ENCODE measurements at places on chromosomes 3 and 15.
A peak's percentile ranks its signal among the peaks of the same experiment; 100 is the strongest.

GRCh38 chr3:106957029-106957428, 420.2 kb upstream of the CCDC54 start:
- no peak for DNase-seq

DNA sequence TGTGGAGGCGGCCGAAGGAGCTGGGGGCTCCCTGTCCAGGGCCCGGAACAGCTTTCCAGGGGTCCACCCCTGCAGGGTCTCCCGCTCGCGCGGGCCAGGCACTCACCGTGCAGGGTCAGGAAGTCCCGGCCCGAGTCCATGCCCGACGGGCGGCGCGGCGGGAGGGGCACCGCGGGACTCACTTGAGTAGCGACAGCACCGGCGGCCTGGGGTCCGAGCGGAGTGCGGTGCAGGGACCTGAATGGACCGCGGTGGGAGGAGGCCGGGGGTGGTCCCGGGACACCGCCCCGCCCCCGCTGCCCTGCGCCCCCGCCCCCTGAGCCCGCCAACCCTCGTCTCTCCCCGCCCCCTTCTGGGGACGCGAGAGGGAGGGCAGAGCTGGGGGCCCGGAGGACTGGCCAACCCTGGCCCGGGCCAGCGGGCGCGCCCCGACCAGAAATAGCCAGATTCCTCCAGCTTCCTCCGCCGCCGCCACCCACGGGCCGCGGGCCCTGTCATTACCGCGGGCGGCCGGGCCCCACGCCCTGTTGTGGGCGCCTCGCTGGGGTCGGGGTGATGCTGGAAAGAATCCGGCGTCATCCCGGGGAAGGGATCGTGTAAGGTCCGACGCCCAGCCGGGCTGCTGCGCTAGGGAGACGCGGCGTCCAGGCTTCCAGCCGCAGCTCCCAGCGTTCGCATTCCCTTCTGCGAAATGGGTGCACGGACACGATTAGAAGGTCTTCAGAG, at the start of gene PLCD1:
PLCD1 (minus strand) TSS at position 243 of the 726 bp plus-strand sequence; CDS start at position 140, 103 bp downstream.
- no peak for DNase-seq

DNA sequence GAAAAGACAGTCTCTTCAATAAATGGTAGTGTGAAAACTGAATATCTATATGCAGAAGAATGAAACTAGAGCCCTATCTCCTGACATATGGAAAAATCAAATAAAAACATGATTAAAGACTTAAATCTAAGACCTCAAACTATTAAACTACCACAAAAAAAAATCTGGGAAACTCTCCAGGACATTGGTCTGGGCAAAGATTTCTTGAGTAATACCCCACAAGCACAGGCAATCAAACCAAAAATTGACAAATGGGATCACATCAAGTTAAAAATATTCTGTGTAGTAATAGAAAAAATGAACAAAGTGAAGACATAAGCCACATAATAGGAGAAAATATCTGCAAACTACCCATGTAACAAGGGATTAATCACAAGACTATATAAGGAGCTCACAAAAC, 286.4 kb downstream of the TBC1D5 start:
- DNase-seq = no peak

- DNase-seq = no peak
Observed at GRCh38 chr15:80183886-80184285, 31.1 kb downstream of the FAH start.

DNA sequence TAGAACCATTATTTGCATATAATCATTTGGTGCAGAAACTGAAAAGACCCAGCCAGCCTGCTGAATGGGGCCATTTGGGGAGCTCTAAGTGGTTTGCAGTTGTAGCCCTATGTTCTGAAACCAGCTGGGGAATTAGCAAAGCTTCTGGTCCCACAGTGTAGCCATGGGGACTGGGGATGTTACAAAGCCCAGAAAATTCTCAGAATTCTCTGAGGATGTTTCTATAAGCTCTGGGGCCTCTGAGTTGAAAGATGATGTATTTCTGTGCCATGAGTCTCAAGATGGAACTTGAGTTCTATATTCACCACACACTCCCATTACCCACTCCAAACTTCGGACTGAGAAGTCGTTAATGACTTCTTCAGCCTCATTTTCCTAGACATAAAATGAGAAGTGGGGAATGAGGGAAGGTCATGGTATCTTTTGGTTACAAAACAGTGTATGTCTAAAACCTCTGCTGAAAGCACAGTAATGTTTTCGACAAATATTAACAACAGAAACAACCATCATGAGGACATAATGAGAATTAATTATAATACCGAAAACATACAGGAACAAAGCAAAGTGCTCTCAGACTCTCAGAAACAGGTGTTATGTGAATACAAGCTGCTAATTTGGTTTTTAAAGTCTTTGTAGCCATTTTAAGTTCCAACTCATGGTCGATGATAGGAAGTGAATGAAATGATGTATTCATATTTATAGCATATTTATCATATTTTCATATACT, 89.4 kb downstream of the RFTN1 start:
- peak; percentile 79 for DNase-seq

- peak; percentile 23 for DNase-seq
Observed at GRCh38 chr15:38975282-38975990, 410.8 kb upstream of the RASGRP1 start.

DNA sequence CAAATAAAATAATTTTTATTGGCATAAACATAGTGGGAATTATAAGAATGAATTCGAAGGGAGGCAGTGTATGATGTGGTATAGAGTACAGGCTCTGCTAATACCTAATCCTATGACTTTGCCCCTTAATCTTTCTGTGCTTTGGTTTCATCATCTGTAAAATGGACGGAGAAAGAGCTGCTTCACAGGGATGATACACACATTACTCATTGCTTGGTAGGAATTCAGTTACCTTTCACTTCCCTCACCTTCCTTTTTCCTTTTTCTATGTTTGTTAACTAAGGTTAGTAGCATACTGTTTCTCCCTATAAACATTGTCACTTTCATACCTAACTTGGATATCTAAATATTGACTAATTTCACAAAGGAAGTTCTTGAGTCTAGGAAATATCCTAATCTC, 36.2 kb downstream of the LEKR1 start:
- no peak for DNase-seq

DNA sequence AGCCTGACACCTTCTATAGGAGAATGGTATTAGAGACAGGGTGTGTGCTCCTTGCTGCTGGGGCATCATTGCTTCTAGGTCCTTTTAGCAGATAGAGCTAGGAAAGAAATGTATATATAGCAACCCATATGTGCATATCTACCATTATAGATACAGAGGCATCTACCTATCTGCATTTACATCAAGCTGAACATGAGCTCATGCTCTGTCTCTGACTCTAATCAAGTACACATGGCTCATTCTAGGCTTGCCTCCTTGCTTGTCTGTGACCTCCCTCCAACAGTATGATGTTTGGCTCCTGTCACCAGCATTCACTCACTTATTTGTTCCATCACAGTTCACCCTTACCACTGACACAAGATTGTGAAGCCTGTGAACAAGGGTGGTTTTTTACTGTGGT, 133.4 kb downstream of the EEFSEC start:
- no peak for DNase-seq

GRCh38 chr3:170096342-170096741, 58.5 kb downstream of the GPR160 start:
- no peak for DNase-seq

GRCh38 chr3:165852711-165853110, 15.5 kb upstream of the BCHE start:
- no peak for DNase-seq

DNA sequence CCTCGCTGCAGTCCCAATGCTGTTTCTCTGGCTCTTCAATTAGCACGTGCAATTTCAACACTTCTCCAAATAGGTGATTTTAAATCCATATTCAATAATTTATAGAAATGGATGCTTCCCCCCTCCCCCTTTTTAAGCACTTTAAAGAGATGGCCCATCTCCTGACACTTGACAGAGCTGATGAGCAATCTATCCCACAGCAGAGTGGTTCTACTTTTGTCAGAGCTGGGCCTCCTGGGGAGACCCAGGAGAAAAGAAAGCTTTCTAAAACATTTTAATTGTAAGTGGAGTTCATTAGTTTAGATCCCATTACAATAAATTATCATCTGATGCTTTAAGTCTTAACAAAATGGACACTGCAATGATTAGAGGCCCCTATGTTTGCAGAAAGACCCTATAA, 127.7 kb downstream of the SHQ1 start:
- DNase-seq = no peak

DNA sequence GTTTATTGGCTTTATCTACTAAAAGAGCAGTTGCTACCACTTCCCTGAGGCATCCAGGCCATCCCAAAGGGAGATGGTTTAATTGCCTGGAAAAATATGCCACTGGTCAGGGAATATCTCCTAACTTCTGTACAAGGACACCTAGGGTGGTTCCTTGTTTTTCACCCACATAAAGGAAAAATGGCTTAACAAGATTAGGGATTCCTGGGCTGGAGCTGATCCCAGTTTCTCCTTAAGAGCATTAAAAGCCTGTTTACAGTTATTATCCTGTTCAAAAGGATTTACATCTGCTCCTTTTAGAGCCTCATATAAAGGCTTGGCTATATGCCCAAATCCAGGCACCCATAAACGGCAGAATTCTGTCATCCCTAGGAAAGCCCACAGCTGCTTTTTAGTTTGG, 70.2 kb upstream of the WNT7A start:
- no peak for DNase-seq

DNA sequence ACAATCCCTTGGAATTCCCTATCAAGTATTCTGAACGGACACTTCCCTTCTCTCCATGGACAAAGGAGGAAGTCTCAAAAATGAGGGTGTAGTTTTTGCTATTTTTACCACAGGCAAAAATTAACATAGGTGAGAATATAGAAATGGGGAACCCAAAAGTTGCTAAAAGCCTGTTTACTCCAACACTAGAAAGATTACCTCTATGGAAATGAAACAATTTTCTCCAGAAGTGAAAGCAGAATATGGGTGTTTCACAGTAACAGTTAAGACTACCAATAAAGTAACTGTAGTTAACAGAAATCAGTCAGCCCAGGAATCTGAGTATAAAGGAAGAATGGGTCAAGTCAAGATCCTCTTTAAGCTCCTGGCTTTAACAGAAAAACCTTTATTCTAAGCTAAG, 9.3 kb downstream of the TRA2B start:
- DNase-seq = peak; percentile 51

DNA sequence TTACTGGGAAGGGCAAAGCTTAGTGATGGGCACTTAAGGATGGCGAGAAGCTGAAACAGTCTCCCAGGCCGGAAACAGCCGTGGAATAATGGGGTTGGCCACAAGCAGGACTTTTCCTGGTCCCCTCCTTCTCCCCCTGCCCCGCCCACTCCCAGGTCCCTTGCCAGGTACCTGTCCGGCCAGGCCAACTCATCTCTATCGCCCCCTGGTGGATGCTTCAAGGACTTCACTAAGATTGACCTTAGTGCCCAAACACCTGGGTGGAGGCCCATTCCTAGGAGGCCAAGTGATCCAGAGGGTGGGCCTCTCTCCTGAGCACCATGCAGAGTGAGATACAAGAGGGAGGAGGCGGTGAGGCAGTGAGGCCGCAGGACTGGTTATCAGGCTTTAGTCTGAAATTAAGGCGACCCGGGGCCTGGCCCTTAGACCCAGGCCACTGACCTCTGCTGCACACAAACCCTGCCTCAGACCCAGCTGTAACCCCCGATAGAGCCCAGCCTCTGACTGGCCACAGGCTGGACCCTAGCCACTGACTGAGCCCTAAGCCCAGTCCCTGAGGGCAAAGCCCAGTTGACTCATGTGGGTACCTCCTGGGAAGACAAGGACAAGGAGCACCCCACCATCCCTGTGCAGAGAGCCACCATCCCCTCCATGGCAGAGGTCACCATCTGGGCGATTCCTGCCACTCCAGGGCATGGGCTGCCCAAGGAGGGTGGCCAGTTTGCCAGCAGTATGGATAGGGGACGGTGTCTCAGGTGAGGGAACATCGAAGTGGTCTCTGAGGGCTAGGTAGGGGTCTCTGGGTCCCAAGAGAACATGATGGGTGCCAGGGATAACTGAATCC, 37.6 kb downstream of the VIPR1 start:
- peak; percentile 84 for DNase-seq

DNA sequence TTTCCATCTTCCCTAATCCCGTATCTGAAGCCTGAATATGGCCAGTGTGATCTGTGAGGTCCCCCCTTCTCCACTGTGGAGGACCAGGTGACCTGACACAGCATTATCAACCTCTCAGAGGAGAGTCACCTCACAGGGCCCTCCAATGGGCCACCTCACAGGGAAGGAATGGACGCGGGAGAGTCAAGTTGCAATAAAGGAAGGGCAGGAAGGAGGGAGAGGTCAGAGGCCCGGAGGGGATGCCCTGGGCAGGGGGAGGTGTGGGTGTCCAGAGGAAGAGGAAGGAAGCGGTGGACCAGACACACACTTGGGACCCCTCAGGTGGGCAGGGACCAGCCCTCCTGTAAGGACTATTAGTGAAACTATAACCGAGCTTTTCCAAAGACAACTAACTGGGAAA, 14.6 kb upstream of the LRRC15 start:
- no peak for DNase-seq

DNA sequence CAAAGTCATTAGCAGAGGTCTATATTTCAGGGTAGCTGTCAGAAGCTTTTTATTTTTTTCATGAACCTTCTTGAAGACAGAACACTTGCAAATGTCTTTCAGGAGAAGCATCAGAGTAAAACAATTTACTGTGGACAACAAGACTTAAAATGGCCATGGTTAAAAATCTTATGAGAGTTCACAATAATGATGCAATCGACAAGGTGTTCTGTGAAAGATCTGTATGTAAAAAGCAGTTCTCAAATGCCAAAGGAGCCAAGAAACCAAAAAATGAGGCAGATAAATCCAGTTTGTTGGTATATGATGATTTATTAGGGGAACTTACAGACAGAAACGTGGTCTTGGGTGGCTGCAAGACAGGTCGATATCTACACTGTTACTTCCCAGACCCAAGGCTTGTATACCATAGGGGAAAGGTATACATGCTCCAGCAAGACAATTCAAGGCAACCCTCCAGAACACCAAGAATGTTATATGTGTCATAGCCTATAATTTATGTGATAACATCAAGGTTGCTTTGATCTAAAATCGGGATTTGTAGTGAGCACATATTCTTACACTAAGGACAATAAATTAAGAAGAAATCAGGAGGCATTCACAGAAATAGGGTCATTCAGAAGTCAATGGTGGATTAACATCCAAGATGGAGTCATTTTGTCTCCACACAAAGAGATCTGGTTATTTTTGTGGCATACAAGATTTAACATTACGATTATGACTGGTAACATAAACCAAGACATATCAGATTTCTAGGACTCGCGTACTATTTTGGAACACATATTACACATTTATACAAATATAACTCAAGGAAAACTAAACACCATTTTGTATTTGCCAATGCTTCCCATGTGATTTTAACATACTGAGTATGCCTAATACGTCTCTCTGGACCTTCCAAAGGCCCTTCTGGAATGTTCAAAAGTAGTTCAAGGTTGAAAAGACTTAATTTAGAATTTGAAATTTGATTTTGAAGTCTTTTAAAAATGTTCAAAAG, 316.4 kb downstream of the THSD4 start:
- DNase-seq = no peak

Measured in Karpas-422 (cell line).